ENCODE measurements at places on chromosomes 13 and 19.

DNA sequence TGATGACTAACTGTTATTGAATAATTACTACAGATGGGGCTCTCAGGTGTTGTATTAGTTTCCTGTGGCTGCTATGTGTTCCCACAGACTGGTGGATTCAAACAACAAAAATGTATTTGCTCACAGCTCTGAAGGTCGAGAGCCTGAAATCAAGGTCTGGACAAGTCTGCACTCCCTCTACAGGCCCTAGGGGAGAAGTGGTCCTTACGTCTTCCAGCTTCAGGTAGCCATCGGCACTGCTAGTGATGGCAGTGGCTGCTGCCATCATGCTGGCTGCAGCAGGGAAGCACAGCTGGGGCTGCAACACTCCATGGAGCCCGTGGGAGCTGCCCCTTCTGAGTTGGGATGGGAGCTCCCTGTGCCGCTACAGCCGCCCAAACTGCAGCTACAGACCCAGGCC is 1.9 kb downstream of the TEX26 start:
- DNase-seq: no peak

GRCh38 chr13:37934339-37935191 is 65.0 kb upstream of the TRPC4 start:
- DNase-seq: no peak

DNA sequence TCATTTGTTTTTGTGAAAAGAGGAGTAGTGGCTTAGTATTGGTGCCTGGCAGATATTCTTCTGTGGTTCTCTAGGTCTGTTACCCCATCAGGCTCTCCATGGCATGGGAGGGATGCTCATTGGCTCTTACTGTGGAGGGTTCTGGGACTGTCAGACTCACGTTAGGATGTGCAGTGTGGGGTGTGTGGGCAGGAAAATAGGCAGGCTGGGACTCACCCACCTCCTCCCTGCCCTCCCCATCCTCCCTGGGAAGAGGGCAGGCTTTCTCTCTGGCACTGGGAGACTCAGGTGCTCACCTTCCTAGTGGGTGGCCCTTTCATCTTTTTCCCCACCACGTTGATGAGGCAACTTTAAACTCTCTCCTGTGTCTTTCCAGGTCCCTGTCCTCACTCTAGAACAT is 44.2 kb downstream of the ZNF536 start:
- DNase-seq: no peak

GRCh38 chr19:53707278-53707677 is 75.5 kb downstream of the DPRX start:
- DNase-seq: no peak

DNA sequence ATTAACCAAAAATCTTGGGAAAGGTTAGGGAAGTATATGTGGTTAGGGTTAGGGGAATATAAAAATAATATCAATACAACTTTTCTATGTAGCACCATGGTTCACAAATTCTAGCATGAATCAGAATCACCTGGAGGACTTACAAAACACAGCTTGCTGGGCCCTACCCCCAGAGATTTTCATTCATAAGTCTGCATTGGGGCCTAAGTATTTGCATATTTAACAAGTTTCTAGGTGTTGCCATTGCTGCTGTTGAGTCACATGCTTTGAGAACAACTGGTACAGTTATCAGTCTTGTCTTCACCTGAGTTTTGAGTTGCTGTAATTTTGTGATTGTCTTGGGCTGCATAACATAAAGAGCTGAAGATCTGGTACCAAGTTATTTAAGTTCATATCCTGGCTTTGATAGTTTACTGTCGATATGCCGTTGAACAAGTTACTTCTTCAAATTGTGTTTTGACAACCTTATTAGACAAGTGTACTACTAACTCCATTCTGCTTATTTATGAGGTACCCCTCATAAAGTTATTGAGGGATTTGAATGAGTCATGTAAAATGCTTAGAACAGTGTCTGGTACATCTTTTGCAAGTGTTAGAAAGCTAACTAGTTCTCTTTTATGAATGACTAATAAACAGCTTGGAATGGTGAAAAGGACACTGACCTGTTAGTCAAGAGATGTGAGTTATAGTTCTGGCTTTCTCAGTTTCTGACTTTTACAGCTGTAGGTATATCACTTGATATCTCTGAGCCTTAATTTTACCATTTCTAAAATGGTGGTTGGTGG is 132.9 kb downstream of the PAN3 start:
- DNase-seq: no peak

GRCh38 chr13:28401303-28402056 is 93.4 kb downstream of the FLT1 start:
- no peak for DNase-seq

- no peak for DNase-seq
Observed at GRCh38 chr13:98549006-98549727, 27.7 kb downstream of the STK24 start.

DNA sequence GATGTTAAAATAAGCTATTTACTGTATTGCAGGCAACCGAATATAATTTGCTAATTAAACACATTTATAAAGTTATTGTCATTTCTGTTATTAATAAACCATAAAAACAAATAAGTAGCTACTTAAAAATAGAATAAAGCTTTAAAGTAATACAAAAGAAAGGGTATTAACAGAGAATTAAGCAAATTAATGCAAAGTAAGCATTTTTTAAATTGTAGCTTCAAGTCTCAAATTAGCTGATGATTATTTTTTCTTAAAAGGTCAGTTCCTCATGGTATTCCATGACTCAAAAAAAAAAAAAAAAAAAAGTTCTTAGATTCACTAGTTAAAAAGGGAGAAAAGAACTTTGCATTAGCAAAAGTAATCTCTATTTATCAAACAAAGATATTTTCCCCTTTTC is 292.5 kb downstream of the SLITRK1 start:
- no peak for DNase-seq

DNA sequence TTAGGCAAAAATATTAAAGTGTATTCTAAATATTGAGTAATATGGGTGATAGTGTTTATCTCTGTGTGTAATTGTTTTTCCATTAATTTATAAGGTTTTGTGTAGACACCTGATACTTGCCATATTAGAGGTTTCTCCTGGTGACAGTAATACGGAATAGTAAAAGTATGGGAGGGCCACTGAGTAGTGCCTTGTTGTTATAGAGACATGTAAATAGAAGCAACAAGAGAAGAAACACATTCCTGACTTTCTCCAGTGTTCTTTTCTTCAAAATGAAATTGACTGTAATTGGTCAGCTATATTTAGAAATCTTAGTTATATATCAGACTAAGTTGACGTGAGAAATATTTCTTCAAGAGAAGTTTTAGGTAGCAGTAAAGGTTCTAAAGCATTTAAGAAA is 18.5 kb downstream of the RNASEH2B start:
- no peak for DNase-seq

GRCh38 chr13:31409678-31410356 is 210.0 kb downstream of the B3GLCT start:
- no peak for DNase-seq

GRCh38 chr13:46149272-46150133 is 32.5 kb downstream of the LCP1 start:
- DNase-seq: no peak

DNA sequence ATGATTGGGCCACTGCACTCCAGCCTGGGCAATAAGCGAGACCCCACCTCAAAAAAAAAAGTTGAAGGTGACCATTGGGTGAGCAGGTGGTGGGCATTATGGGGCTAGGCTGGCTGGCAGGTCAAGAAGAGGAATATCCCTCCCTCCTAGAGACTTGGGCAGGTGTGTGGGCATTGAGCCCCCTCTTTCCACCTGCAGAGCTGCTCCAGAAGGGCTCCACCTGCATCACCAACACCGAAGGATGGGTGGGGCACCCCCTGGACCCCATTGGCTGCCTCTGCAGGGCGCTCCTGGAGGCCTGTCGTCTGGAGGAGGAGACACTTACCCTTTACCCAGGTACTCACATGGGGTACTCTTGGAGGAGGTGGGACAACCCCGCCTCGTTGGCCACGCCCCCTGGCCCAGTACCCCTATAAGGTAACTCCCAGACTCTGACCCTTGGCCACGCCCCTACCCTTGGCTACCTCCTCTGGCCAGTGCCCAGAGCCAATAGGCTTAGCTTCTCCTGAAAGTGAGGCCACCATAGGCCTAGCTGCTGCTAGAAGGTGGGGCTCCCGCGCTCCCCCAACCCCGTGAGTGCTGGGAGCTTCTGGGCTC is 21.9 kb downstream of the ZSWIM4 start:
- DNase-seq: no peak

All from central memory CD4-positive, alpha-beta T cell (primary cell).